ENCODE measurements at places on chromosomes 2 and 18.

GRCh38 chr18:61064911-61065310, 268.3 kb upstream of the CDH20 start:
- no peak for DNase-seq

DNA sequence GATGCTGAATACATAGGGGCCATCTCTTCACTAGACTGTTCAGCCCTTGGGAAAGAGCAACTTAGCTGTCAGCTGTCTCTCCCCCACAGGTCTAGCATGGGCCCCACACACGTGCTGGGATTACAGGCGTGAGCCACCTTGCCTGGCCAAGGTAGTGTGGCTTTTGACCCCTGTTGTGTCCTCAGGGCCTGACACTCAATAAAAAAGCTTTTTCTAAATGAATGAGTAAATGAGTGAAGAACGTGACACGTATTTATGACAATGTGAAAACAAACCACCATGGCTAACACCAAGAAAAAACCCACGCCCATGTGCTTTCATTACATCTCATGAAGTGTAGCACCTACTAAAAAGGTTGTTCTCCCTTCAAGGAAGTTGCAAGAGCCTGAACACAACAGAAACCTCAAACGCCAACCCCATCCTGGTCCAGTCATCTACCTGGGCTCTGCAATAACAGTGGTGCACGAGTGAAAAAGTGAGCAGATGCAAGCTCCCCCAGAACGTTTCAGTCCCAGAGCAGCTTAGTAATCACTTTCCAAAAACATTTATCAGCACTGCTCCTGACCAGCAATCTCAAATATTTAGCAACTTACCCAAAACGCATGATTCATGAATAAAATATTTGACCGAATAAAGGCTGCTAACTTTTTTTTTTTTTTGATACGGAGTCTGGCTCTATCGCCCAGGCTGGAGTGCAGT, 3.4 kb downstream of the WDFY1 start:
- DNase-seq: no peak

GRCh38 chr2:234178330-234179030, 128.0 kb downstream of the SPP2 start:
- DNase-seq: no peak

GRCh38 chr2:239149501-239149900, 251.3 kb downstream of the HDAC4 start:
- DNase-seq: no peak

DNA sequence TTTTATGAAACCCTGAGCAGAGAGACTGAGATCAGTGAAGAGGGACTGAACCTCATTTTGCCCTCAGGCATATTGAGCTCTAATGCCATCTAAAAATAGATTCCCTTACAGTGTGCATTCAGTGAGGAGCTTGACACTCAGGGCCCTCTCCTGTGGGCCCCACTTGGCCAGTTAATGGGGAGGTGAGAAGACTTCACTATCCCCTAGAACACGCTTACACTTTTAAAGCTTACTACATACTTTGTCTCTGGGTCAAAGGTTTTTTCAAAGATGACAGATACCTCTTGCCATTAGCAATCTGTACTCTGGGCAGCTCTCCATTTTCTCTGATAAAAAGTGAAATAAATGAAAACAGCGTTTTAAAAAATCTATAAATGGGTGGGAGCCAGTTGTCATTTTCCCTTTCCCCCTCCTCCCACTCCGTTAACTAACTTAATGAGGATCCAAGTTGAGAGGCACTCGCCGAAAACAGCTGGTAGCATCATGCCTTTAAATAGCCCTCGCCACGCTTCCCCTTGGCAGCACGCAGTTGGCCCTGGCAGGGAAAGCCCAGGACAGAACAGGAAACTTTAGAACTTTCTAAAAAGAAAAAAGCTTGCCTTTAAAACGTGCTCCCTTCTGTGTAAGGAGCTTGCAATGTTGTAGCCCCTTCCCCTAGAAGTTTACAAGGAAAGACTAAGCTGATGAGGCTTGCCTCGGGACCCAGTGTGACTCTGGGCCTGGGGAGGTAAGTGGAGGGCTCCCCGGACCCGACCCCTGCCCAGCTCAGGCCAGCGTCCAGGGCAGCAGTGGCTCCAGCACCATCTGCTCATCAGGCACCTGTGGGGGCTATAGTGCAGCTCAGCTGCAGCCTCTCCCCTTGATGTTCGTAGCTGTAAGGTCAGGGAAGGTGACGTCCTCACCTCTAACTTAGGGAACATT, 58.8 kb upstream of the FOSL2 start:
- no peak for DNase-seq

DNA sequence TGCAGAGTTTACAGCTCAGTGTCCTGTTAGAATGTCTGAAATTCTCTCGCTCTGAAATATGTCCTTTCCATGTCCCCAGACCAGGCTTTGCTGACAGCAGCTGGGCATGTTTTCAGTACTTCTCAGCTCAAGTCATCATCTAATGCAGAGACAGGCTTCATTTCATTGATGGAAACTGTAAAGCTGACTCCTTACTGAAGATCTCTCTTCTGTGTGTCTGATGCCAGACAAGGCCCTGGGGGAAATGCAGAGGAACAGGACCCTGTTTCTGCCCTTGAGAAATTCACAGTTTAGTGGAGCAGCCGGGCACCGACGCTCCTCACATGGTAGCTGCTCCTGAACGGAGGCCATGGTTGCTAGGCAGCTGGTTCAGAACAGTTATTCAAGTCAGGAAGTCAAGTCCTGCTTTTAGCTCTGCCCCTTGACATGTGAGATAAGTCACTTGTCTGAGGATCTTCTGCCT, 24.6 kb upstream of the FZD7 start:
- DNase-seq: no peak

DNA sequence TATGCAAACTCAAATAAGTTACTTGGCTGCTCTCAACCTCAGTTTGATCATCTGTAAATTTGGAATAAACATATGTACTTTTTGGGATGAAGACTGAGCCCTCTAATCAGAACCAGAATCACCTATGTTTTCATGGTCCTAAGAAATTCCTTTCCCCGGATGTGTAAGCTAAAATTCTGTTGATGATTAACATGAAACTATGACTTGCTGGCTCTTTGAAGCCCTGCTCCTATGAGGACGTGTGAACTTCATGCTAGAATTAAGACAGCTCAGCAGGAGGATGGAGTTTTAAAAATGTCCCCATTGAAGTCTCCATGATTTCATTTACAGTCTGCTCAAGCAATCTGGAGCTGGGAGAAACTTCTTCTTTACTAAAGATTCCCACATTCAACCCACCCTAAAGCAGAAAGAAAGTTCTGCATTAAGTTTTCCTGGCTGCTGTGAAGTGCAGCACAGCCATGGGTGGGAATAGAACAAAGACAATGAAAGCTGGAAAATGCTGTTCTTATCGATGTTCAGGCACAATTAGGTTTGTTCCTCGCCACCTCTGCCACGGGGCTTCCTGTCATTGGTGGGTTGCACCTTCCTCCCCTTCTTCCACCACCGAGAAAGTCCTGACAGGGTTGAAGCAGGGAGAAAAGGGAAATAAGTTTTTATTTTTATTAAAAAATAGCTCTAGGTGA, 50.9 kb downstream of the ADCYAP1 start:
- no peak for DNase-seq

GRCh38 chr2:28982381-28982950, 1.4 kb downstream of the TOGARAM2 start:
- no peak for DNase-seq

DNA sequence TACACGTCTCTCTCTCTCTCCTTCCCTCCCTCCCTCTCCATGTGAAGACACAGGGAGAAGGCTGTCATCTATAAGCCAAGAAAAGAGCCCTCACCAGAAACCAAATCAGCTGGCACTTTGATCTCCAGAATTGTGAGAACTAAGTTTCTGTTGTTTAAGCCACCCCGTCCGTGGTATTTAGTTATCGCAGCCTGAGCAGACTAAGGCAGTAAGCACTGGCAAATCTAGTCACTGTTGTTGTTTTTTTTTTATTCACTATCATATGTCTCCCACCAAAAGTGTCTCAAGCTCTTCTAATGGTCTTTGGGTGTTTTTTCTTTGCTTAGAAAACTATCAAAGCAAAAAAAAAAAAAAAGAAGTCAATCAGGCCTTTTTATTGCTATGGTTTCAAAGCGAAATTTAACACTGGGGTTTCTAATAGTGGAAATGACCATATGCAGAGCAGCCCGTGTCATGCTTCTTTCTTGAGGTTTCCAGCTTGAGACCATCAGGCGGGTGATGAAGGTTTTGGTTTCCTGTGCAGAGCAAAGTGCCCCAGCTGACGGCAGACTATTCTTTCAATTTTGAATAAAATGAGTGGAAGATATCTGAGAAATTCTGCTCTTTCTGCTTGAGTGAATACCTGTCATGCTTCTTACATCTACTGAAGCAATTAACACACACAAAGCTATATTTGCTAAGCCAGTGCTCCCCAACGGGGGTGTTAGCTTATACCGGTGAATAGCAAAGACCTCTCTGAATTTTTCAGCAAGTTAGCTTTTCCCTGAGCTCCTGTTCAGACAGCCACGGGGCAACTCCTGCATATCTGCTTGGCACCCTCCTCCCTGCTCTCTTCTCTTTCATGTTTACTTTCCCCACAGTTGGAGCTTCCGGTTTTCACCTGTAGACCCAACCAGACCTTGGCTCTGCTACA, 394.1 kb upstream of the ATP5MC3 start:
- no peak for DNase-seq

DNA sequence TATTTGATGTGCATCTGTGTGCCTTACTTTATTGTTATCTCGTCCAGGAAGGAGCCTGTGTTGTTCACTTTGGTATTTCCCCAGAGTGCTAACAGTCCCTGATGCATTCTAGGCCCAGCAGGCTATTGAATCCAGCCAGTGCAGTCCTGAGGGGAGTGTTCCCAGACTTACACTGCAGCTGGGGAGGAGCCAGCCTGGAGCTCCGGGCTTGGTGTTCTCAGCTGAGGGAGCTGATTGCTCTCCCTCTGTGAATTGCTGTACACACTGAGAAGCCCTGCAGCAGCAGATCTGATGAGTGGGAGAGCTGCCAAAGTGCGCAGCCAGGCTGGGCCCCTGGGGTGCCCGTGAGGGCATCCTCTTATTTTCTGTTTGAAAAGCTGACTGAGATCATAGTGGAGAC, 159.2 kb downstream of the GALNT3 start:
- peak; percentile 25 for DNase-seq

GRCh38 chr2:241736111-241736510, 1.7 kb downstream of the D2HGDH start:
- no peak for DNase-seq

- no peak for DNase-seq
Measured at GRCh38 chr18:10566390-10566789, 40.6 kb downstream of the NAPG start.

GRCh38 chr2:177211169-177211568, 1.4 kb upstream of the HNRNPA3 start:
- DNase-seq: no peak

DNA sequence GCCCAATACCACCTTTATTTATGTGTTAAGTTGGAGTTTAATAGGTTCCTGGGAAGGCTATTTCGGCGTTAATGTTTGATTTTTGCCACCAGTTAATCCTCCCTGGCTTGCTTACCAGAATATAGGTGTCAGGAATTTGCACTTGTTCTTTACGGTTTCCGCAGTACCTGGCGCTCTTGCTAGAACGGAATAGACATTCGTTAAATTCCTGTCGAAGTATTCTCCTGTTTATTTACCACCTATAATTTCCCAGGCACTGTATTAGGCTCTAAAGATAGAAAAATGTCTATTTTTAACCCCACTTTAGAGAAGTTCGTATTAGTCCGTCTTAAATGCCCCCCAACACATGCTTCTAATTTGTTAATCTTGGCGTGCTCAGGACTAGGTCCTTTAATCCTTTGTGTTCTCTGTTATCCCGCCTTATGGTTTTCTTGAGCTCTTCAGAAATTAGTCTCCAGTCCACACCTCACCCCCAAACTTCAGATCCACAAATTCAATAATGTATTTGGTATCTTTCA, 575 bp downstream of the CCDC150 start:
- DNase-seq: no peak

DNA sequence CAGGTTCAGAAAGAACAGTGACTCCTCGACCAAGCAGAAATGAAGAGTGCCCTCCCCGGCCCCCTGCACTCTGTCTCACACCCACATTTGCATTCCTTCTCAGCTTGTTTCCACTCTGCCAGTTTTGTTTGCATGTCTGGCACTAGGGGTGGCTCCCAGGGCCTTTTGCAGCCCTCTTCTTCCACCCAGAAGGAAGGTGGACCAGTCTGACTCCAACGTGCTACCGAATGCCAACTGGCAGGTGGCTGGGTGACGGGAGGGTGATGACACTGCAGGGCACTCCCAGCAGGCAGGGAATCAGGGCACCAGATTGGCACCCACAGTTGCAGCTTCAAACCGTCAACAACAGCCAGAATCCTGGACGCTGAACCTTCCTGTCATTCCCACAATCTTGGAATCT, 371.1 kb downstream of the TXNL1 start:
- DNase-seq: no peak

GRCh38 chr2:109374548-109375130, 239.1 kb downstream of the SEPTIN10 start:
- peak; percentile 33 for DNase-seq

- no peak for DNase-seq
Measured at GRCh38 chr18:3790703-3791102, 340.7 kb downstream of the TGIF1 start.

- no peak for DNase-seq
Measured at GRCh38 chr18:62732617-62733016, 17.3 kb downstream of the PHLPP1 start.

- no peak for DNase-seq
Measured at GRCh38 chr2:143607231-143608062, 478.2 kb downstream of the ARHGAP15 start.

- no peak for DNase-seq
Measured at GRCh38 chr2:24924732-24925131, 4.7 kb upstream of the ADCY3 start.

DNA sequence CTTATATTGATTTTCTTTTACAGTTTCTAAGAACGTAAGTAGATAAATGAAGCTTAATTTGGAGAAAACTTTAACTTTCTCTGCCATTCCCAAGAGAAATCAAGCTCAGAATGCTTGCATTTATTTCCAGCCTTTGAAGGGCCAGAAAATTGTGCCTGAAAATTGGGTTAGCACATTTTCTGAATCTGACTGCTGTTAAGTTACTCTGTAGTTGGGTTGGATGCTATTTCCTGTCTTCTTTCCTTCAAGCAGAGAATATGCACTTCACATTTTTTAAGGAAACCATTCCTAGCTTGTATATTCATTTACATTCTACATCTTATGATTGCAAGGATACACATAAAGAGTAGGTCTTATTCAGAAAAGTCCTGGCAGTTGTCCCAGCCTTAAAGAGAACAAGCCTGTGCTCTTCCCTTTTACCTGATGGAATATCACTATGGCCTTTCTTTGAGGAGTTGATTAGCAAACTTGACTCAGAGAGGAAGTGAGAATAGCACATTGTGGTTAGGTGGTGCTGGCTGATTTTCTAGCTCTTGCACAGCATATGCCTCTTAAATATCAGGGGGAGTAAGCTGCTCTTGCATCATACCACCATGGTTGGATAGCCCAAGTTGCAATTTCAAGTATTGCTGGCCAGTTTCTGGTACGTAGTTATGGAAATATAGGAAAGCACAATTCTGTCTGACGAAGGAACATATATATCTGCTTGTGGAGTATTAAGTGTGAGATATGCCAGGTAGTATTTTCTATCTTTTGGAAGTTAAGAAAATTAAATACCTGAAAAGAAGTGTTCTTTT, 133.7 kb downstream of the COMMD1 start:
- no peak for DNase-seq
